ENCODE measurements at places on chromosomes 5 and 9.
A peak's percentile ranks its signal among the peaks of the same experiment; 100 is the strongest.

GRCh38 chr9:34976441-34976840 is 13.1 kb upstream of the DNAJB5 start:
- no peak for DNase-seq

- DNase-seq: no peak
These were observed 5.3 kb downstream of the SETD9 start for GRCh38 chr5:56914678-56915077.

DNA sequence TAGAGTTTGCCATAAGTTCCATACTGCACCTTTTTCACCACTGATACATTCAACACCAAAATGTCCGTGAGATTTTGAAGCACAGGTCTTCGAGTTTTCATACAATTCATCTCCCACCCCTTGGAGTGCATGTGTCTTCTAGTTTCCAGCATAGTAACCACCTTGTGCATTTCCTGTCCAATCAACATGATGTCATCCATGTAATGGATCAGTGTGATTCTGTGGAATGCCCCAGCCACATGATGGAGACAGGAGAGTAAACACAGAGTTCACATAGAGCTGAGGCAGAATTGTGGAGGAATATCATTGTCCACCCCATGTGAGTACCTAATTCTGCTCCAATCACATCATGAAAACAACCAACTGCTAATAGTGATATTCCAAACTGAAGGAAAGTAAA is 441.5 kb upstream of the CDH6 start:
- no peak for DNase-seq

- no peak for DNase-seq
These were observed 431 bp downstream of the FASTKD3 start for GRCh38 chr5:7868427-7868772.

GRCh38 chr9:109483744-109484429 is 14.2 kb downstream of the PTPN3 start:
- no peak for DNase-seq

DNA sequence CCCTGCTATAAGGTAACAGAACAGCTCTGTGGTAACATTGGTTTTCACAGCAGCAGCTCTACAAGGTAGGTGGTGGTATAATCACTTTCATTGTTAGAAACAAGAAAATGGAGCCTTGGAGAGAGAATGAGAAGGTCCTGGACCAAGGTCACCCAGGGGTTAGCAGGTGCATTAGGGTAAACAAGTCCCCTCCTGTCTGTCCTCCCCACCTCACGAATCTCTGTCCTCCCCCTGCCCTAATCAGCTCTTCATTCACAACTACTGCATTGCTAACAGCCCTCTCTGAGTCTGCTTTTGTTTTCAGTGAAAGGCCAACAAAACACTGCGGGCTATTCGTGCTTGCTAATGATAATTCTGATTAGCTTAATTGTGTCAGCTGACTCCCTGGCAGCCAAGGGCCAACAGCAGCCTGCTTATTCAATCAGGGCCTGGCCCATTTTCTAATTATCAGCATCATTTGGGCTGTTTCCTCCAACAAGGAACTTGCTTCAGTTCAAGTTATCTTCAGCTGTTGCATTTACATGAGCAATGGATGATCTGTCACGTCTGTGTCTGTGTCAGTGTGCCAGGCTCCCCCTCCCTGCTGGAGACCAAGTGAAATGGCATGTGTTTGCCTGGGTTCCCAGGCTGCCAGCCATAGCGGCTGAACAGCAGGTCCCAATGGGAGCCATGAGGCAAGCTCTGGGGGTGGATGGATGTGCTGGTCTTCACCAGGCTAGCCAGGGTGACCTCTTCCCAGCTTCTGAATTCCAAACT is 56.7 kb upstream of the EQTN start:
- DNase-seq: no peak

GRCh38 chr5:140881889-140882590 is at the start of gene PCDHA13:
Gene PCDHA13 (plus strand): TSS chr5:140882124. CDS start chr5:140882269, 145 bp downstream.
- DNase-seq: no peak

DNA sequence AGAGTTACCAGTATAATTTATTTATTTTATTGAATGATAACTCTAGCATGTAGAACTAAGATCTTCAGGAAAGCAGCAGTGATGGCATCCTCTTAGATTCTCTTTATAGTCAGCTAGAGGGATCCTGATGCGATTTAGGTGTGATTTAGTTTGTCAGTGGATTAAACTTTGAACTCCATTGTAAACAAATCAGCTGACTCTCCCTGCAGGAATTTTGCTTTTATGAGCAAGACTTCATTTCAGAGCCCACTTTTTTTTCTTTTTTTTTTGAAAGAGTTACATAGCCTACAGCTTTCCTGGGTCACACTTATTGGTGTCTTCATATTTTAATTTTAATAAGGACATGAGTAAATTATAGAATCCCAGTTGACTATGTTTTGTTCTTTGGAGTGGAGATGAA is 93.8 kb upstream of the SEMA6A start:
- peak; percentile 25 for DNase-seq

DNA sequence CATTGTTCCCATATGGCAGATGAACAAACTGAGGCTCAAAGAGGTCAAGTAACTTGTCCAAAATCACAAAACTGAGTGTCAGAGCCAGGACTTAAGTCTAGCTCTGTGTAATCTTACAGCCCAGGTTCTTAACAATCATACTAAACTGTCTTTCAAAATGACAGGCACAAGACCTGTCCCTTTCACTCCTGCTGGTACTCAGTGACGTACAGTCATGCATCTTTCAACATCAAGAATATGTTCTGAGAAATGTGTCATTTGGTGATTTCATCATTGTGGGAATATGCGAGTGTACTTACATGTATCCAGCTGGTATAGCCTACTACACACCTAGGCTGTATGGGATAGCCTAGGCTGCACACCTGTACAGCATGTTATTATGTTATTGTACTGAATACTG is 646.8 kb upstream of the WWC1 start:
- DNase-seq: no peak

DNA sequence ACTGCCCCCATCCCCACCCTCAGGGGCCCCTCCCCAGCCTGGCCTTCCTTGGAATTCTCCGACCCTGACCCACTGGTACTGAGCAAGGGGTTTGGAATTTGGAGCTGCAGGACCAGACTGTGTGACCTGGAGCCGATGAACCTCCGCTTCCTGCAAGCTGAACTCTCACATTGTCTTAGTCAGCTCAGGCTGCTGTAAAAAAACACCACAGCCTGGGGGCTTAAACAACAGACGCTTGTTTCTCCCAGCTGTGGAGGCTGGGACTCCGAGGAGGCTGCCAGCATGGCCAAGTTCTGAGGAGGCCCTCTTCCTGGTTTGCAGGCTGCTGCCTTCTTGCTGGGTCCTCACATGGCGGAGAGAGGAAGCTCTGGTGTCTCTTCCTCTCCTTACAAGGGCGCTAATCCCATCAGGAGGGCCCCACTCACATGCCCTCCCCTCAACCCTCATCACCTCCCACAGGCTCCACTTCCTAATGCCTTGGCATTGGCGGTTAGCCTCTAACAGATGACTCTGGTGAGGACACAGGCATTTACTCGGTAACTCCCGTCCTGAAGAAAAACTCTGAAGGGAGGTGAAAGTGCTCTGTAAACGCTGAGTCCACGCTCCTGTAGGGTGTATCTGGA is 42.4 kb downstream of the C5orf15 start:
- DNase-seq: no peak
